CD4-positive, CD25-positive, alpha-beta regulatory T cell (primary cell): ENCODE measurements at places on chromosomes 1 and 21.

DNA sequence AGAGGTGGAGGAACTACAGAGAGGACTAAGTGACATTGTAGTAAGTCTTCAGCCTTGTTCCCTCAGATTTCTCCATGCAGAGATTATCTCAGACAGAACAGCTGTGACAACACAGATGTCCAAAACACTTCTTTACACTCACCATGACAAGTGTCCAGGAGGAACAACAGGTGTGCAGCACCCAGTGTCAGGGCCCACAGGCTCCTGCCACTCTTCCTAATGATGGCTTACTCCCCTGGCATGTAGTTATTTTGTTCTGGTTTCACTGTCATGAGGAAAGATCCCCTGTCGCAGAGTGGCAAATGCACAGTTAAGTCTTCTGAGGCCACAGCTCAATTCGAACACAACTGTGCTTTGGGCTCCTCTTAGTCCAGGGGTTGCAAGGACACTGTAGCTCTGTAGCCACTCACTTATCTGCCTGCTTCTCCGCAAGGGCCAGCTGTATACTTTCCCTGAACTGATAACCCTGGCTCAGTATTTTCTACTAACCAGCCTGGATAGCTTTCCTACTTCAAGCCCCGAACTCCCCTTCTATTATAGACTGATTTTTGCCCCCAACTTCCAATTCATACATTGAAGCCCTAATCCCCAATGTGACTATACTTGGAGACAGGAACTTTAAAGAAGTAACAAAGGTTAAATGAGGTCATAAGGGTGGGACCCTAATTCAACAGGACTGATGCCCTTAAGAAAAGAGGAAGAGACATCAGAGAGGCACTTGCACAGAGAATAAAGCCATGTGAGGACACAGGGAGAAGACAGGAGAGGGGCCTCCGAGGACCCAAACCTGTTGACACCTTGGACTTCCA lies 11.1 kb downstream of the PDZK1 start:
- DNase-seq = no peak

DNA sequence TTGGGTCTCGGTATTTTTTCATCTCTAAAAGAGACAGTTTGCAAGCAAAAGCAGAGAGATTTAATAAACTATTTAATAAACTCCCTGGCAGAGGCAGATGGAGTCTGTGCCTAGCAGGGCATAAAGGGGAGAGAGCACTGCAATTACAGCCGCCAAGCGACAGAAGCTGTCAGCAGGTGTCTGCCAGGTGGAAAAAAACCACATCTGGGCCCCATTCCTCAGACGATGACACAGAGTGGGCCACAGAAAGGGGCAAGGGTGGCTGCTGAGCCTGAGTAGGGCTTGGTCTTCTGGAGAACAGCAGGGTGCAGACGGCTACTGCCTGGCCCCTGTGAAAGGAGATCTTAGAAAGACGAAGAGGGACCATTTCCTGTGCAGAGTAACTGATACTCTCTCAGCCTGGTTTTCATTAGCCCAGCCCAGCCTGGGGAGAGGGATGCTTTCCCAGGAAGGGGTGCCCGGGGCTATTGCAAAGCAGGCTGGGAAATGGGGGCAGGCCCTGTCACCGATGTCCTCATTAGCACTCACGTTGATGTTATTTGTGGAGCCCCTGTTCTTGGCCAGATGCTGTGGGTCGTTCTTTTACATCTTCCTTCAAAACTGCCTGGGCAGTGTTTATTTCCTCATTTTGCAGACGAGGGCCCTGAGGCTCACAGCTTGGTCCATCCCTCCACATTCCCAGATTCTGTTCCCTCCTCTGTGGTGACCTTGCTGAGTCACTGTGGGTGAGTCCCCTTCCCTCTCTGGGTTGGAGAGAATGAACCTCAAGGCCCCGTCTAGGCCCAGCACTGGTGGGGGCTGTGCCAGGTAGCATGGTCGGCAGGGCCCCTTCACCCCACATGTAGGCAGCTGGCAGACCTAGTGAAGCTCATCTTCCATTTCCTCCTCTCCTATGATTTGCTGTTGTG lies 472.7 kb downstream of the PTPRU start:
- no peak for DNase-seq

GRCh38 chr1:214966346-214966745 lies 116.2 kb upstream of the KCNK2 start:
- DNase-seq = no peak

DNA sequence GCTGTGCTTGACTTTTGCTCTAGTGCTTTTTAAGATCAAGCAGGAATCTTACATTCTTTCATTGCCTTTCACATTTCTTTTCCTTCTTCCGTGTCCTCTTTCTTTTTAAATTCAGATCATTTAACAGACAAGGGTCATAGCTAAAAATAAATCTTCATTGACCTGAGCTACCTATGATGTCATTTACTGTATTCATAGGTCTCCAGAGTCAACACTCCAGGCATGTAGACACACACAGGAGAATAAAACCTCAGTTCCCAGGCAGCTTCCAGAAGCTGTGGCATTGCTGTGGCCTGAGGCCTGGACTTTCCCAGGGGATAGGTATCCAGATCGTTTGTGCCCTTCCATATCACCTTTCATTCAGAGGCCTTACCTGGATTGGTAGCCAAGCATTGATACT lies 38.5 kb upstream of the ENAH start:
- no peak for DNase-seq

DNA sequence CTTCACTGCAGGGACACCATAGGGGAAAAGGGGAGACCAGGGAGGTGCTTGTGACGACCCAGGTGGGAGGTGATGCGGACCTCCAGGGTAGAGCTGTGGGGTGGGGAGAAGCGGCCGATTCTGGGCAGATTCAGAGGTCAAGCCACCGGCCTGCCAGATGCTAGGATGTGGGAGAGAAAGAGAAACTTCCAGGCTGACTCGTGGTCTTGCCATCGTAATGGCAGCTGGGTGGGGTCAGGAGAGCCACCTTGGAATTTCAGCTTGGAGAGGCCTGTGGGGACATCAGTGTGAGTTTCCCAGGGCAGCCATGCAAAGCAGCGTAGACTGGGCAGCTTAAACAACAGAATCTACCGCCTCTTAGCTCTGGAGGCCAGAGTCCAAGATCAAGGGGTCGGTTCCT lies 258.0 kb upstream of the VAMP3 start:
- DNase-seq = no peak

GRCh38 chr1:76500116-76500515 lies 367.2 kb upstream of the ST6GALNAC5 start:
- DNase-seq = no peak

- no peak for DNase-seq
Measured at GRCh38 chr1:66240491-66241484, 293.2 kb upstream of the SGIP1 start.

- DNase-seq = no peak
Measured at GRCh38 chr1:70961374-70961975, 86.1 kb downstream of the PTGER3 start.

DNA sequence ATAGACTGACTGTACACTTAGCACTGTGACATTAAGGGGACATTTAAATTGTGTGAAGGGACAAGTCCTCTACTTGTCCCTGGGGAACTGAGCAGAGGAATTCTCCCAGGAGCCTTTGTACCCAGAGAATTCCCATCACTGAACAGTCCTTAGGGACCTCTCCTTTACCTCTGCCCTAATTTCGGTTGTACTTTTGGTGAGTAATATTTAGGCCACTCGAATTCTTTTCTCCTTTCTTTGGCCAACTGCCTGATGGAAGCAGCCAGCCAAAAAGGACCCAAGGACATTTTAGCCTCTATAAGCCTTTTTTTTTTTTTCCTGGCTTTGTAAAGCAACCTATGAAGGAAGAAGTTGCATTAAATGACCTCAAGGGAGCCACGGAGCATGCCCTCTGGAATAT lies 71.5 kb downstream of the NR5A2 start:
- no peak for DNase-seq

DNA sequence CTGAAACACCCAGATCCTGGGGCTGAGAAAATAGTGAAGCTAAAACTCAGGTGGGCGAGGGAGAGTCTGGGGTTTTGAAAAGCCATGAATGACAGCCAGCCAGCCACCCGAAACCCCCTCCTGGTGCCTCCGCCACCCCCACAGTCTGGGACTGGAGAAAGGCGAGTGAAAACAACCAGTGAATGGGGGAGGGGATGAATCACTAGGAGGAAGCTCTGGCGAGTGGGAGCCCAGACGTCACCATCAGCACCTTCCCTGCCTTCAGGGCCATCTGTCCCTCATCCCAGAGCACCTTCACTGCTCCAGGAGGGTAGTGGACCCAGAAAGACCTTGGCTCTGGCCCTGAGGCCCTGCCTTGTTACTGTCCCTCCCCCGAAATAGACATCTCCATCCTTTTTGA lies 9.2 kb downstream of the RORC start:
- DNase-seq = no peak

DNA sequence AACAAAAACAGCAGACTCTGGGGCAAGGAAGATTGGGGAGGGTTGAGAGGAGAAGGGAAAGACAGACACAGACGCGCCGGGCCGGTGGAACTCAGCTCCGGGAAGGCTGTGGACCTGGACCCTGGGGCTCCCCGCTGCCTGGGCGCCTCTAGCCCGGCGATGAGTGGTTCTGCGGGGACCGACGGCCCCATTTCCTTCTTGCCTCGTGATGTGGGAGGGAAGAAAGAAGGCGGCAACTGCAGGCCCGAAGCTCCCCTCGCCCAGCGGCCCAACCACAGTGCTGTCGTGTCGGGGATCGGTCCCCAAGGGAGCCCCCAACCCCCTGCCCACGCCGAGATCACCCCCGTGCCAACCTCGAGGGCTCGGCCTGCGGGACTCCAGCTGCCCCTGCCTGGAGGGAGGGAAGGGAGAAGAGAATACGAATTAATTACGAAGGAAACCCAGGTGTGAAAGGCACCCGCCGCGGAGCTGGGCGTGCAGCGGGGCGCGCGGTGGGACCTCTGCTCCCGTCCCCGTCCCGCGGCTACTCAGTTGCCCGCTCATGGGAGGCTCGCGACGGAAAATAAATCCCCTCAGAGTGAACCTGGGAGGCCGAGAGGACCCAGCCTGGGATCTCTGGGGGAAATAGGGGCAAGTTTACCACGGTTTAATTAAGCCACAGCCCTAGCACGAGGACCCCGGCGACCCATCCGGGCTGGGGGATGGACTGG lies 7.4 kb downstream of the FOXD3 start:
- no peak for DNase-seq

- DNase-seq = no peak
Measured at GRCh38 chr1:3898994-3899753, 898 bp downstream of the C1orf174 start.

DNA sequence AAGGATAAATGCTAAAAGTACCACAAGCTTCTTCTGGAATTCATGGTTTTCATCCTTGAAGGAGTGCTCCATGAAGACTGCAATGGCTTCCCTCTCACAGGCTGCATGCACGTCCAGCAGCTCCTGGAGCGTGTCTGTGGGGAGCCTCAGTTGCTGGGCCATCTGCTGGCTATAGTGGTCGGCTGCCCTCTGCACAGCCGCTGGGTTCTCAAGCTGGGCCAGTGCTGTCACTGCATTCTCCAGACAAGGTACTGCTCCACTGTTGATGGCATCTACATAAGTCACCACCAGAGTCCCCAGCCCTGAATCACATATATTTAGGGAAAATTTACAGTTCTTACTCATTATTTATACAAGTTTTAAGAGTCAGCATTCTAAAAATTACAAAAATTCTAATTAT lies 8.7 kb downstream of the GBP4 start:
- no peak for DNase-seq

DNA sequence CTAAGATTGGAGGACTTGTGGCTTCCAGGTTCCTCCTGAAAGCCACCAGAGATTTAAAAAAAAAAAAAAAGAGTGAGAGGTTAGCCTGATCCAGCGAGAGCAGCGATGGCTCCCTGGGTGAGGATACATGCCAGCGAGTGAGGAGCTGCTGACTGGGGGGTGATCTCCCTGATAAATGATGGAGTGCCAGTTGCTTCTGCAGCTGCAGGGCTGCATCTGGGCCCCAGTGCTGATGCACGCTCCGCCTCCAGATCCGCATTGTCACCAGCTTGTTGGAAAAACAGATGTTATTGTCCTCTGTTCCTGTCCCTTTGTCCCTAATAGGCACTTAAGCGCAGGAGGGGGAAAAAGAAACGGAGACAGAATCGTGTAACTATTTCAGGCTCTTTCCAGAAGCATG lies 28.6 kb downstream of the UBIAD1 start:
- DNase-seq = no peak

DNA sequence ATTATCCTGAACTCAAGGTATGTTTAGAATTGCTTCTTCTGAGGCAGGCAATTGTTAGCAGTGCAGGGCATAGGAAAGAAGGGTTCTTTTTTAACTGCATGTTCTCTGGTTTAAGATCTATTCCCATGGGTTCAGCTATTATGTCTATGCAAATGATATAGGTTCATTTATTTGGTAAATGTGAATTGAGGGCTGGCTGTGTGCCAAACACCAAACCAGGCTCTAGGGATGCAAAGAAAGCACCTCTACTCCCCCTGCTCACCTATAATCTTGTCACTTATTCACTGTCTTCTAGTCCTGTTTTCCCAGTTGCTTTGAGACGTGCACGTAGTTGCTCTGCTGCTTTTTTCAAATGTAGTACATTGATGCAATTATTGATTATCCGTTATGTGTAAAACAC lies 691 bp upstream of the KIFAP3 start:
- DNase-seq = no peak

DNA sequence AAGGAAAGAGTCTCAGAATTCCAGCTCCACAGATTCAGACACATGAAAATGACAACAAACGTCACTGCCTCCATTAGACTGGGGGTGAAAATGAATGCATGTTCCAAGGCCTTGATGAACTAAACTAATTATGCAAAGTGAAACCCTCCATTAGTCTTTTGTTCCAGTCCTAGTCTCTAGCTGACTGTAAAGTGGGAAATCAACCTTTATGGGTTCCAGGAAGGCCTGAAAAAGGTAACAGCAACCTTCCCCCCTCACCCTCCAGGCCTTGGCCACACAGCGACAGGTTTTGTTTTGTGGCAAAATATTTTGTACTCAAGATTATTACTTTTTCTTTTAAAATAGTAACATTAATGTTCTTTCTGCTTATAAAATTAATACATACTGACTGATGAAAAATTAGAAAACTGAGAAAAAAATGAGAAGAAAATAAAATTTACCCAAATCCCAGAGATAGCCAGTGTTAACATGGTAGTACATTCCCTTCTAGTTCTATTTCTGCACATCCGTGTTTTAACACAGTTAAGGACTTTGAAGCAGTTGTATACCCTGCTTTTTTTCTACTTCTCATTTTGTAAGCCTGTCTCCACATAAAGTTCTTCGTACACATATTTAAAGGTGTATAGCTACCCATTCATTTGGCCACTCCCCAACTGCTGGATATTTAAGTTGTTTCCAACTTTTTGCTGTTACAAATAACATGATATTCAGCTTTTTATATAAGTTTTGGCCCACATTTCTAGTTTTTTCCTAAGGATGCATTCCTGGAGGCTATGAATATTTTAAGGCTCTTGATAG lies 60.9 kb downstream of the CD2 start:
- no peak for DNase-seq
